ENCODE measurements at places on chromosomes 7 and 10.
A peak's percentile ranks its signal among the peaks of the same experiment; 100 is the strongest.

GRCh38 chr7:131194070-131194865, 133.4 kb upstream of the MKLN1 start:
- no peak for DNase-seq

- DNase-seq: no peak
Measured at GRCh38 chr10:123068087-123068853, 59.5 kb downstream of the ACADSB start.

GRCh38 chr7:129807863-129808262, 144.9 kb downstream of the UBE2H start:
- DNase-seq: no peak

- no peak for DNase-seq
Measured at GRCh38 chr7:73539709-73540108, 17.6 kb upstream of the BAZ1B start.

- DNase-seq: no peak
Measured at GRCh38 chr10:133309720-133310398, 1.1 kb downstream of the ZNF511 start.

- DNase-seq: no peak
Measured at GRCh38 chr7:130273081-130273932, 6.6 kb downstream of the CPA2 start.

DNA sequence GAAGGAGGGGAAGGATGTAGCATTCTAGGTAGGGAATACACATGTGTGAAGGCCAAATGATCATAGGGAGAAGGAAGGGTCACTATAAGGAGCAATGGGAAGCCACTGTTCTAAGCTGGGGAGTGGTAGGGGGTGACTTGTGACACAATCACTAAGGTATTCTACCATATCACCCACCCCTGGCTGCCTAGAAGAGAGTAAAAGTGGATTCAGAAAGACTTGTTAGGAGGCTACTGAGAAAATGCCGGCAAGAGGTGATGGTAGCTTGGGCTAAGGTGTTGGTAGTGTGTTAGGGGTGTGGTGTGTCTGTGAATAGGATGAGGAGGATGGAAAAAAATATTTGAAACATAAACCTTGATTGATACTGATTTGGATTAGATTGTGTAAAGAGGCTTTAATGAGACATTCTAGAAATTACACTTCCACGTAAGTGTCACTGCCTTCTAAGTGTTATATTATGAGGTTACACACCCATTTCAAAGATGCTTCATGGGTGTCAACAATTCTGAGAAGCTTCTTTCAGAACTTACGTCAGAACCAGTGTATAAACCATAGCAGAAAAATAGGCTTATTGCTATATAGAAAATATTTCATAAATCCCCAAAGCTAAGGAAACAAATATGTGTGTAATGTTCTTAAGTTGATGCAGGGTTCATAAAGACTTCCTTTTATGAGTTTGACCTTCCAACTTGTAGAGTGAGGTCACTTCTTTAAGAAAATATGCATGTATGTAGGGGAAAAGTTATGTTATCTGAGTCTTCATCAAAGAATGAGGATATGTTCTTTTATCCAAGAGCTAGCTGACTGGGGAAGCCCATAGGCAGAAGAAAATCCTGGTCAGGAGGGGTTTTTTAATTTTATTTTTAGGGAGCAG, 5.6 kb upstream of the BPGM start:
- DNase-seq: no peak

DNA sequence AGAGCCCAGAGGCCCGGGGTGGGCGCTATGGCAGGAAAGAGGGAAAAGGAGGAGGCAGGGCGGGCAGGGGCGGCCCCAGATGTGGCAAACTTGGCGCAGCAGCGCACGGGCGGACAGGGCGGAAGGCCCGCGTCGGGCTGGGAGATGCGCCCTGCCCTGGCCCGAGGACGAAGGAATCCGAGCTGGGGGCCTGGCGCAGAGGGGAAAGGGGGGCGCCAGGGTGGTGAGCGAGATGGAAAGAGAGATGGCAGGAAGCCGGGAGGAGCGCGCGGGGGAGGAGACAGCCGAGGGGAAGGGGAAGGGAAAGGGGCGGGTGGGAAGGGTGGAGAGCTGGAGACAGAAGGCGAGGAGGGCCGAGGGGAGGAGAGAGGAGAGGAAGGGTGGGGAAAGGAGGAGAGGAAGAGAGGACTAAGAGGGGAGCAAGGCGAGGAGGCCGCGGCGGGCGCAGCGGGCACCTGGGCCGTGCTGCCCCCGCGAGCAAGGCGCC, at the start of gene MARVELD1:
Gene MARVELD1 (plus strand): TSS at position 392 of the 487 bp plus-strand sequence. CDS start 147 bp downstream, outside the sequence.
- no peak for DNase-seq

GRCh38 chr10:119997429-119997828, 104.9 kb downstream of the SEC23IP start:
- DNase-seq: no peak

DNA sequence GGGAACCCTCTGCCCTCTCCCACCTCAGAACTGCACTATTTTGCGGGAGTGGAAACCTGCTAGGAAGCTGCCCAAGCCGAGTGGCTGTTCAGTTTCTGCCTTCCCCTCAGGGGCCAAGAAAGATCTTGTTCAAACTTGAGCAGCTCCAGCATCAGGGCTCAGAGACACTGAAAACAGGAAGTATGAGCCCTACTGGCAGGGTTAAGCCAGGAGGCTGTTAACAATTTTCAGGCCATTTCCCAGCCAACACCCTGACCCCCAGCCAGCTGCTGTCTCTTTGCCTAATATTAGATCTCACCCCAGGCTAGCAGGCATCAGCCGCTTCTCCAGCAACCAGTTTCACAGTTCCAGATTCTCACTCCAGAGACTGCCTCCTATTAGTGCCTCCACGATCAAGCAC, 9.2 kb downstream of the PLAU start:
- no peak for DNase-seq

GRCh38 chr7:112411186-112411795, 39.0 kb upstream of the IFRD1 start:
- DNase-seq: no peak

GRCh38 chr10:84398696-84399095, 70.3 kb downstream of the CCSER2 start:
- no peak for DNase-seq

DNA sequence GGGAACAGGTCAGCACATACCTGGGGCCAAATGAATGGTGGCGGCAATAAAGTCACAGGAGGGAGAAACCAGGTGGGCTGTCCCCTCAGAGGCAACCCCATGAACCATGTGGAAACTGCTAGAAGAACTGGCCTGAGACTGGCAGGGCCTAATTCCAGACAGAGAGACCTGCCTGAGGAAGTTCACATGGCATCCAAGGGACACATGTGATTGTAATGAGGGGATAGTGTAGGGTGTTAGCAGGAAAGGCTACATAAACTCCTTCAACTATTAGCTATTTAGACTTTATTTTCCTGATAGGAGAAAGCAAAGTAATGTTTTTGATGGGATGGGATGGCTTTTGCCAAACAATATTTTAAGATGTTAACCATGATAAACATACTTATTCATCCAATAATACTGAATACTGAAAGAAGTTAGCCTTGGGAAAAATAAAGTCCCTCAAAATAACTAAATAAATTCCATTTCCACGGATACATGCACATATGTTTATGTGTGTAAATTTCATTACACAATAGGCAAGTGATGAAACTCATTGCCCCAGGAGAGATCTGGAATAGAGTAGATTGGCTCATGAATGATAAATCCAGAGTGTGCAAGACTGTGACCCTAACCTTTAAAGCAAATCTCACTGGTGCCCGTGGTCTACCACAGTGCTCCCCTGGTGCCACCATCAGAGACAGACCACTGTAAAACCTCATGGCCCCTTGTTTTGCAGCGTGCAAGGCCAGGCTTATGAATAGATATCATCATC, 137.0 kb downstream of the NRF1 start:
- DNase-seq: no peak

DNA sequence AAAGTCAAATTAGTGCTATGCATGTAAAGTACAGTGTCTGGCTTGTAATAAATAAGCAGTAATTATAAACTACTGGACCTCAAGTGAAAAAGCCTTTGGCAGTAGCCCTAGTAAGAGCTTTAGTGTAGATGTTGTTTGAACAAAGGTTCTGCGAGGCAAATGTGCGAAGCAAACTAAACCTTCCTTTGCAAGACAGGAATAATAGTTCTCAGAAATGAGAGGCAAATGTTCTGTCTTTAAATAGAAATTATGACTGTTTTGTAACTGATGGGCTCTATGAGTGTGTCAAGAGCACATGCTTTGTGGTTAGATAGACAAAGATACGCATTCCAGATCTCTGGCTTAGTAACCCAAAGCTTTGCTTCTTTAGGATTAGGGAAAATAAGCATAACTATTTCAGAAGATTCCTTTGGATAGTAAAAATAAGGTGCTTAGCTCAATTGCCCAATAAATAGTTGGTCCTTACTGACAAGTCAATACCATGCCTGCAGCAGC, 169.2 kb upstream of the CDC14C start:
- DNase-seq: no peak

GRCh38 chr10:7626283-7626682, 40.5 kb downstream of the ITIH5 start:
- DNase-seq: no peak

GRCh38 chr10:24642921-24643678, 80.6 kb downstream of the ARHGAP21 start:
- DNase-seq: no peak

DNA sequence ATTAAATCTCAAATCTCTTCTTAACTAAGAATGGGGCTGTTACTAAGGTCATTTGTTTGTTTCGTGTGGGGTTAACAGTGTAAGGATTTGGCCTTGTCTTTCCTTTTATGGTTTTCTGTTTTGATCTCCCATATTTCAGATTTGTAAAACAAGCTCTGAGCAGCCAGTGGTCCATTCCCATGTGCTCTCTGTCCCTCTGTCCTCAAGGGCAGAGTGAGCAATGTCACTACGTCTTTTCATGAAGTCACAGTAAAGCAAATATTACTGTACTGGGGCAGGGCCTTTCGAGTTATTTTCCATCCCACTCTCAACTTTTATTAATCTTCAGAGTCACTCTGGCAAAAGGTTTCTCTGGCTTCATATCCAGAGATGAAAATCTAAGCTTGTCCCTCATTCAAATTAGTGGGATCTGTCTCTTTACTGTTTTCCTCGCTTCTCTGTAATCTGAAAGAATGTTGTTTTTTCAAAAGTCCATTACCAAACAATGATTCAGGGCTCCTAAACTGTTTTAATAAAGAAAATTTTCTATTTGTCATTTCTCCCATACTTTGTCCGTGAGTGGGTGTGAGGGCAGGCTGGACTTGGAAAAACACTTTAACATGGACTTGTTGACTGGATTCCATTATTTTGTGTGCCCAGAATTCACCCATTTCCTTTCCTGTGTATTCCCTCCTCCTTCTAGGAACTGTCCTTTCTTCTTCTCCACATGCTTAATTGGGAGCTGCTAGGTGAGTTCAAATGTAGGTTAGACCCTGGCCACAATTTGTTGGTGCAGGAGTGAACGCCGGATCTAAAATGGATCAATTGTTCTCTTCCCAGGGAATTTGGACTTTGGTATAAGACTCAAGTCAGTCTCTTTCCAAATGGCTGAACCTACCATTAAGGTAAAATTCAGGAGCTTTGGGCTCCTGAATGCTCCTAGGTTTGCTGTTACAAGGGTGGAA, 42.1 kb upstream of the NAMPT start:
- no peak for DNase-seq

DNA sequence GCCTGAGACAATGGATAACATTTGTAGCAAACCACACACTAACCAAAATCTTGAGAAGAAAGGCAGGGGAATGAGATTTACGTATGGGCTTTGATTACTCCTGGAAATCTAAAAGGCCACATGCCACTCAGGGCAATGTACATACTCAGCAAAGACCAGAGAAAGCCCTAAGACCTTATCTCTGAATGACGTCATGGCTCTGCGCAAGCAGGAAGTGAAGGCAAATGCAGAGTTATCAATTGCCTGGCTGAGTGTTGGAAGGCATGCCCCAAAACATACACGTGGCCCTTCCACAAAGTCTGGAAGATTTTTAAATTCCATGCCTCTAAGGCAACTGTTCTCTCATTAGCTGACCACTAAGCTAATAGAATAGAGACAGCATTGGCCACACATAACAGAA, 90.9 kb upstream of the NRBF2 start:
- no peak for DNase-seq

GRCh38 chr10:77027576-77027975, 610.0 kb downstream of the KCNMA1 start:
- DNase-seq: no peak

DNA sequence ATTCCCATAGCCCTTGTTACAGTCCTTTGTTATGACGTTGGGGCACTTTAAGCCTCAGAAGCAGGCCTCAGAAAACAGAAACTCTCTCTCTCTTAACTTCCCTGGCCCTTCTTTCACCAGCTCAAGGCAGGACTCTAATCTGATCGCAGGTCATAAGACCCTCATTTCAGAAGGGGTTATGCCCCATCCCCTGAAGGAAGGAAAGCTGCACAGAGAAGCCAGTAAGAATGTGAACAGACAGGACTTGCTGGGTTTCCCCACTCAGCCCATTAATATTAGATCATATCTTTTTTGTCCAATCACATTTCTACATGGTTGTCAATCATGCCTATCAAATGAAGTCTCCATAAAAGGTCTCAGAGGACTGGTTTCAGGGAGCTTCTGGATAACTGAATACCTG, 49.3 kb upstream of the PHF14 start:
- no peak for DNase-seq

GRCh38 chr7:73623798-73624668, at the start of gene MLXIPL:
TSS of gene MLXIPL (minus strand) at chr7:73624522. CDS start at chr7:73624492, 30 bp downstream.
- DNase-seq: peak; percentile 31

GRCh38 chr10:132335189-132336063, 3.4 kb downstream of the LRRC27 start:
- DNase-seq: no peak

DNA sequence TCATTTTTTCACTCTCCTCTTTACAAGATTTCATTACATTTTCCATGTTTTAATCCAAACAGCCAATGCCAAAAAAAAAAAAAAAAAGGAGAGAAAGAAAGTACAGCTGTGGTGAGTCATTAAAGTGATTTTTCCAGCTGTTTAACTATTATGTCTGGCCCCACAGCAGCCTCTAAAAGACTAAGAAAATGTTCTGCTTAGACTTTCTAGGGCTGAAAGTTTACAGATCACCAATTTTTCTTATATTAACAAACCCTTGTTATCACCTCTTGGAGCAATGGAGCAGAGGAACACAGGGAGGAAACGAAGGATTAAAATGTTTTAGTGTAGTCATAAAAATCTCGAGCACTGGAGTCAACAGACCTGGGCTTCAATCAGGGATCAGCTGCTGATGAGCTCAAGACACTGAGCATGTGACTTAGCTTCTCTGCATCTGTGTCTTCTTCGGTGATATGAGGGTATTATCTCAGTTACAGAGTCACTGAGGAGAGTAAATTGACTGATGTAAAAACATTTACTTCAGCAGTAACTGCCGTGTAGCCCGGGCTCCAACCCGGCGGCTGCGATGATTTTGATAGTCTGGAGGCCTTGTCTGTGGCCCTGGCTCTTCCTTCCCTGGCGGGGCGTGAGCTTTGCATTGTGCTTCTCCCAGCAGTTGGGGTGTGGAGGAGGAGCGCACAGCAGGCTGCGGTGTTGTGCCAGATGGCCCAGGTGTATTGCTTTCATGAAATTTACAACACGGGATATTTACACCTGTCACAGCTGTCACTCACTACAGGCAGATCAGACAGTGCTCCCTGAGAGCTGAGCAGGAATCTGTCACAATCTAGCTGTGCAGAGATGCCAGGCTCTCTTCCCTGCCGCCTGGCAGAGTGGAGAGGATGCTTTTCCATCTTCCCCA, 298.3 kb upstream of the FZD8 start:
- no peak for DNase-seq

- DNase-seq: no peak
Measured at GRCh38 chr7:151472644-151473380, 32.9 kb upstream of the CRYGN start.

Data from stimulated activated CD8-positive, alpha-beta memory T cell treated with anti-CD3 and anti-CD28 coated beads, Interleukin-15, amount 100 ng/mL, for 24 hours (primary cell).